ENCODE measurements at places on chromosomes 7 and 10.

GRCh38 chr7:20019757-20020432, 197.3 kb downstream of the MACC1 start:
- no peak for DNase-seq

- peak; percentile 66 for DNase-seq
Observed at GRCh38 chr10:14571866-14572507, 202.7 kb downstream of the FAM107B start.

DNA sequence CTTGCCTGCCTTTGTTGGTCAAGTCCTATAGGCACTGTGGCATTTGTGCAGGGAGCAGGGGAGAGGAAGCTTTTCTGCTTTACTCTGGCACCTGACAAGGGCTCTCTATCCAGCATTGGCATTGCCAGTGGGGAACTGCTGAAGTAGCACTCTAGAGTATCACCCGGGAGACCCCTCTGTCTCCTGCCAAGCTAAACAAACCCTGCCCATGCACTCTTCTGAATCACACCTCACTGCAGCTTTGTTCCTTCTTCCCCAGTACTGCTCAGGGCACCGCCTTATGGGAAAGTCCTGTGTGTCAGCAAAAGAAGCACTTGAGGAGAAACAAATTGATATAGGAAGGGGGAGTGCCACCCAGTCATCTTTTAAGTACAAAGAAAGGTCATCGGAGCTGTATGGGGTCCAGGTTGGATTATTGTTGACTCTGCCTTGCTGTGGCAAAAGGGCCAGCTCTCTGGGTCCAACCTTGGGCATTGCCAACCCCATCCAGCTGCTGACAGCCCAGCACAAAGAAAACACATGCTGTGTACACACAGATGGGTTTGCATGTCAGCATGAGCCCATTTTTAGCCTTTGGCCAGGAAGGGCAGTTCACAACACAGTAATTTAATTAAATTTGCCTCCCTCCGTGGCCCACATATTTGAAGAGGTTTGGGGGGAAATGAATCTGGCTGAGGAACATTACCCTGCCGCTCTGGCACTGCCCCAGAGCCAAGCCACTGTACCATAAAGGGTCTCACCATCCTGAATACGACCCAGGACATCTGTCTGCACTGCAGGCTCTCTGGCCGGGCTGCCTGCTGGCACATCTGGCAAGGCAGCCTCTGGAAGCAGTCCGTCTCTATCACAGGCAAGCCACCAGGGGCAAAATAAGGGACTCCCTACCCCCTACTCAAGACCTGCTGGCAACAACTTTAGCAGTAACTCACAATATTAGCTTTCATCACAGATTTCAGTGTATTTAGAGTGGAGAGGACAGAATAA, 13.1 kb downstream of the LRRC4 start:
- no peak for DNase-seq

GRCh38 chr10:78385599-78385998, 351.9 kb downstream of the RPS24 start:
- DNase-seq, result no peak

DNA sequence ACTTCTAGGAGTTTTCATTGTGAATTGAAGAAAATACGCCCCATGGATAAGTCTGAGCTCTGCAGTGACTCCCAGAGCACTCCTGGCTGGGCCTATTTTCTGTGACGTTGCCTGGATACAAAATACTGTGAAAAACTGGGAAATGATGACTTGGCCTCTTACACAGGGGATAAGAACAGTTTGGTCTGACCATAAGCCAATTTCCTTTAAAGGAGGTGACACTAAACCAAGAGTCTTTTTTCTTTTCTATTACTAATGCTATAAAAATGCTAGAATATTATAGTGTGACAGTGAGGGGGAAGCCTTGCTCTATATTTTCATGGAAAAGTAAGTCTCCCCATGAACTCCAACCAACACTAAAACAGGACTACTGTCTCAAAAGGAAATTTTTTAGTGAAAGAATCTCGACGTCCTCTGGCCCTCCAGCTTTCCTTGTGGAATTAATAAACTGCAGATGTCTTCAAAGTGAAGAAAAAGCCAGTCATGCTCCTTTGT, 45.5 kb downstream of the MYOF start:
- DNase-seq, result peak; percentile 60

DNA sequence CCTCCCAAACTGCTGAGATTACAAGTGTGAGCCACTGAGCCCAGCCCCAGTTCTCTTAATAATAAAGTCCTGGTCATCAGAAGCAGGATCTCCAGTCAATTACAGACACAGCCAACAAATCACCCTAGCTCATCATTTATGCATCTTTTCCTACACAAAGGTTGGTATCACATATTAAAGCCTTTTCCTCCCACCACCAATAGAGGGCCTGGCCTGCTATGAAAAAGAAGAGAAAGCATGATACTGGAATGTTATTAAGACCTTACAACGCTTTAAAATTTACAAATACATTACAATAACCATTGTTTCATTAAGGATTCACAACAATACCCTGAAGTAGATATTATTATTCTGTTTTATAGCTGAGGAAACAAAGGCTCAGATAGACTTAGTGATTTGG, 25.9 kb downstream of the VAX1 start:
- DNase-seq, result no peak

GRCh38 chr10:70896551-70896950, 8.2 kb upstream of the PCBD1 start:
- no peak for DNase-seq

GRCh38 chr10:6987536-6987945, 407.5 kb upstream of the PRKCQ start:
- DNase-seq, result no peak

GRCh38 chr7:66123175-66123528, 8.5 kb downstream of the CRCP start:
- no peak for DNase-seq

GRCh38 chr7:148277042-148277660, 313.4 kb upstream of the C7orf33 start:
- no peak for DNase-seq

GRCh38 chr7:33183504-33183903, 54.1 kb downstream of the BBS9 start:
- no peak for DNase-seq

GRCh38 chr7:42342381-42342780, 105.4 kb upstream of the GLI3 start:
- no peak for DNase-seq

GRCh38 chr10:107118866-107119265, 45.6 kb downstream of the SORCS1 start:
- no peak for DNase-seq

Data from breast epithelium (tissue), 4 donors.